ENCODE measurements at places on chromosomes 16 and 17. TPM values are rescaled to one million over a fixed set of nuclear protein-coding genes. Genes with fewer than 3 reads are reported as not detected.

- no peak for DNase-seq
Measured at GRCh38 chr17:37312137-37312923, 63.5 kb upstream of the C17orf78 start.

DNA sequence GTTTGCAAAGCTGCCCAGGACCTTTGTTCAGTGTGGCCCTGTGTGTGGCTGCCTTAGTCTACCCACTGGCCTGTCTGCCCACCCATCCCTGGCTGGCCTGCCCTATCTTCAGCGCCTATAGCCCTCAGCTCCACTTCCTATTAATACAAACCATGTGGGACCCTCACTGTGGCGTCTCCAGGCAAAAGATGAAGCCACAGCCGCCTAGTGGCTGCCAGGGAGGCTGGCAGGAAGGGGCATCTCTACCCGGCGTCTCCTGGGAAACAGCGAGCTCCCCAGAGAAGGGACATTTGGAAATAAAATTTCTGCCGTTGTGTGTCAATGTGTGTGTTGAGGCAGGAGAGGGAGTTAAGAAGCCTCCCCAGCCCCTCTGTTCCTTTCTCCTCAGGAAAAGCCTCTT is 31.5 kb downstream of the NEUROD2 start:
- no peak for DNase-seq

- no peak for DNase-seq
Measured at GRCh38 chr16:70735141-70735979, 49.5 kb upstream of the MTSS2 start.

GRCh38 chr17:29677824-29678223 is 55.1 kb upstream of the CORO6 start:
- no peak for DNase-seq

DNA sequence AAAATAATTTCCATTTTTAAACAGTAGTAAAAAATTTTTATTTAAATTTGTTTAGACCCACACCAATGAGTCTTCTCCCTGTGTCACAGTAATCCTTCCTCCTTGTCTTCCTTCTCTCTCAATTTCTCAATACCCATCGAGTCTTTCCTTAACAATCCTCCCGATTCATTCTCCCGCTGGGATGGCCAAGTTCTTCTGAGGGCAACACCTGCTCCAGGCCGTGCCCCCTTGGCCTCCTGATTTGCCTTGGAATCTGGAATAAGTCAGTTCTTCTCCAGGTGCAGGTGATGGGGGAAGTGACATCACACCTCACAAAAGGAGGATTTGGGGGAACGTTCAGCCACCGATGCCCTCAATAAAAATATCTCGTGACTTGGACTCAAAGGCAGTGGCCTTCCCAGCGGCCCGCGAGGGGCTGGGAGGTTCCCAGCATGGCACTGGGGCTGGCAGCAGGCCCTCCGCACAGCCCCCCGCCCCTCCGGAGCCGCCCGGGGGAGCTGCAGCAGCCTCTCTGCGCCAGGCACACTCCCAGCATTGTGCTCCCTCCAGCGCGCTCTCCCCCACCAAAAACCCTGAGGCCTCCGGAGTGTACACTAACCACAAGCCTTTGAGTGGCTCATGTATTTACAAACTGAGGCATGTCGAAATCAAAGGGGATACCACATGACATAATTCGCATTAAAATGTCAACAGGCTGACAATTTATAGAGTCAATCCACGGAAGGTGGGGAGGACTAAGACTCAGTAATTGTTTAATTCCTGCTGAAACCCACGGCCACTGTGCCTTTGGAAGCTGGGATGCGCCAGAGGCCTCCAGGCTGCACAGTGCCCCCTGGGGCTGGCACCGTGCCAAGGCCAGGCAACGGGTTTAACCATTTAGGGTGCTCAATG is 120.5 kb downstream of the ZFHX3 start:
- peak; percentile 24 for DNase-seq

Gene ALDOA
- total RNA-seq: 1,855 TPM

DNA sequence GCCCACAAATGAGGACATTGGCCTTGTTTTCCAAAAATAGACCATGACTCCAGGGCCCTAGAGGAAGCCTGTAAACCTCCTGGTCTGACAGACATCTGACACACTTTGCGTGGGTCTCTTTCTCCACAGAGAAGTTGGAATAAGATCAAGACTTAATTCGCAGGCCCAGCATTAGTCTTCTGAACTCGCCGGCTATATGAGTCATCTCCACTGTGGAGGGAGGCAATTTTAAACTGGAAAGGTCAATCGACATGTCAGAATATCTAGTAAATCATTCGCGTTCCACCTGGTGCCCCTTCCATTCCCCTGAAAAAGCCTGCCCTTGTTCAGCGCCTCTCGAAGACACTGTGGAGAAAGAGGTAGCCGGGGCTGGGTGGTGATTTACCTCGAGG is 140.1 kb downstream of the CLEC16A start:
- peak; percentile 72 for DNase-seq

Gene XAF1
- 40.2 TPM for total RNA-seq

Gene TRIM65
- 11.8 TPM for total RNA-seq

DNA sequence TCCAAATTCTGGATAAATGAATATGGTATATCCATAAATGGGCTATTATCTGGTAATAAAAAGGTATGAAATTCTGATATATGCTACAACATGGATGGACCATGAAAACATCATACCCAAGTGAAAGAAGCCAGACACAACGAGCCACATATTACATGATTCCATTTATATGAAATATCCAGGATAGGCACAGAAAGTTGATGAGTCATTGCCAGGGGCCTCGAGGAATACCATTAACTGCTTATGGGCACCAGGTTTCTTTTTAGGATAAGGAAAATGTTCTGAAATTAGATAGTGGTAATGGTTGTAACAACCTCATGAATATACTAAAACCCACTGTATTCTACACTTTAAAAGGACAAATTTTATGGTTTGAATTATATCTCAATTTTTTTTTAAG is 123.2 kb downstream of the PITPNC1 start:
- no peak for DNase-seq

Gene NME4
- total RNA-seq: 174 TPM

Gene WFIKKN1
- total RNA-seq: 0.52 TPM

GRCh38 chr17:3887804-3888203 is 5.0 kb downstream of the CAMKK1 start:
- DNase-seq: no peak

Gene TMEM114
- not detected for total RNA-seq

DNA sequence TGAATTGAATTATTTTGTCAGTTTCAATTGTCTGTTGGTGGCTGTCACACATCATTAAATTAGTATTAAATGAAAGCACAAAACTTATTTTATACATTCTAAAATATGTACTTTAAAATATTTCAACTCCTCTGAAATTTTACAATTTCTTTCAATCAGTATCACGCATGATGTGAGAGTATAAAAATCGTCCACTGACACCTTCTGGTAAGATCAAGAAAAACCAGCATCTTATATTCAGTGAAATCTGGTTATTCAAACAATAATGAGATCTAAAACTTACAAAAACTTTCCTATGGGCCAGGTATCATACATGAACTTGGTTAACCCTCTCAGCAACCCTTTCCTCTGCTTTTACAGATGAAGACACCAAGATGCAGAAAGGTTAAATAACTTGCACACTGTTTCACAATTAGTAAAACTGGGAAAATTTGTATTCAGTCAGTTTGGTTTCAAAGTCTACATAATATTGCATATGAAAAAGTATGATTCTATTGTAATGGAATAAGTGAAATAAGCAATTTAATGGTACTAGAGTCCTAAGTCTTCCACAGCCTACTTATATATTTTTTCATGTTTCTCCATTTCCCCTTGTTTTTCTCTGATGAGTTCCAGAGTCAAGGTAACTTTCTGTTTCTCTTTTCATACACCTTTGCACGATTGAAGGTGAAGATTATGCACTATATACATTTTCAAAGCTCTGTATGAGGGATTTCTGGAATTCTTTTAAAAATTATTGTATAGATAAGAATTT is 58.7 kb downstream of the EFCAB5 start:
- no peak for DNase-seq

- DNase-seq: no peak
Measured at GRCh38 chr16:76897816-76898215, 293.2 kb upstream of the MON1B start.

GRCh38 chr17:68587847-68588246 is 13.3 kb downstream of the FAM20A start:
- no peak for DNase-seq

DNA sequence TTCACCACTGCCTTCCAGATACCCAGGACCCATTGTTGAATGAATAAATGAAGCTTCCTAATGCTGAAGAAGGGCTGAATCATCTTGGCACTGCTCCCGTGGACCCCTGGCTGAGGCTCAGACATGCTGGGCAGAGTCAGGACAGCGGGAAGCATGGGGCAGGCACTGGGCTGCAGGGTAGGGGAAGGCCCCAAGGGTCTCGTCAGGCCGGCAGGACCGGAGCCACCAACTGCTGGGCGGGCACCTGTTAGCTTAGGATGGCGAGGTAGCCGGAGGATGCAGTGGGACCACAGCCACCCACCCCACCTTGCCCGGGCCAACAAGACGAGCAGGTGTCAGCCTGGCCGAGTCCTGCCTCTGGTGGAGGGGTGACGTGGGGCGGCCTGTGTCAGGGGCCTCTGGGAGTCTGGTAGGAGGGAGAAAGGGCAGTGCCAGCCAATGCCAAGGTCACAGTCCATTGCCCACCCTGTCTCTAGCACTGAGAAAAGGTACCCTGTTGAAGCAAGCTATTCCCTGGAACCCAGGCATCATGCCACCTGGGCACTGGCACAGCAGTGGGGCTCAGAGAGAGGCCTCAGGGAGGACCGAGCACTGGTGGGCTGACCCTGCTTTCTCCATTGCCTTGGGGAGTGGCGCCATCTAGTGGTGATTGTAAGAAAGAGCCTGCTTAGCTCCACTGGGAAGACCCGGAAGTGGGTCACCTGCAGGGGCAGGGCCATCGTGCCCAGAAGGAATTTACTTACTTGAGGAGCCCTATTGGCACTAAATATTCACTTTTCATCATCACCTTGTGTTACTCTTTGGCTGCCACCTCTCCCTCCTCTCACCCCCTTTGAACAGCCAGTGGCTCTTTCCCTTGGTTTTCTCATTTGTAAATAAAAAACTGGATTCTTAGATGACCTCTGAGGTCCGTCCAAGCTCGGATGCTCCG is 3.0 kb upstream of the DLX3 start:
- DNase-seq: peak; percentile 78

Gene SDR42E2
- not detected for total RNA-seq

- DNase-seq: peak; percentile 82
Measured at GRCh38 chr16:30183233-30184095, at the start of gene CORO1A. Gene CORO1A, plus strand, starts transcription at chr16:30183602. Its CDS starts 1,608 bp downstream, at chr16:30185210.

DNA sequence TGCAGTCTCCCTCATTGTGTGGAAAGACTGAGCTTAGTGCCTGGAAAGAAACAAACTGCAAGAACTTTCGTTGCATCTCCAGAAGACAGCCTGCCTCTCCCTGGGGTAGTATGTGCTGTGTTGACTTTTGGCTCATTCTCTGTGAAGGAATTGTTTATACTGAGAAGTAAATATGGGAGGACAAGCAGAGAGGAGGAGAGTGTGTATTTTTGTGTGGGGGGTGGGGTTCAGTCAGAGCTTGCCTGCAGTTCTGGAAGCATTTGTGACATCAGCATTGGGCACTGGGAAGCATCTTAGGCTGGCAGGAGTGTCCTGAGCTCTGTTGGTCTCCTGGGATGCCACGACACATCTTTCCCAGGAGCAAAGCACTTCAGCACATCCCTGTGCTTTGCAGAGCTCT is 147.9 kb downstream of the HS3ST3B1 start:
- DNase-seq: no peak

All from adrenal gland (tissue), 19 donors.